ENCODE measurements at places on chromosomes 2 and 18. TPM values are rescaled to one million over a fixed set of nuclear protein-coding genes. Genes with fewer than 3 reads are reported as not detected.

Gene ZEB2
- total RNA-seq: 63.6 TPM

DNA sequence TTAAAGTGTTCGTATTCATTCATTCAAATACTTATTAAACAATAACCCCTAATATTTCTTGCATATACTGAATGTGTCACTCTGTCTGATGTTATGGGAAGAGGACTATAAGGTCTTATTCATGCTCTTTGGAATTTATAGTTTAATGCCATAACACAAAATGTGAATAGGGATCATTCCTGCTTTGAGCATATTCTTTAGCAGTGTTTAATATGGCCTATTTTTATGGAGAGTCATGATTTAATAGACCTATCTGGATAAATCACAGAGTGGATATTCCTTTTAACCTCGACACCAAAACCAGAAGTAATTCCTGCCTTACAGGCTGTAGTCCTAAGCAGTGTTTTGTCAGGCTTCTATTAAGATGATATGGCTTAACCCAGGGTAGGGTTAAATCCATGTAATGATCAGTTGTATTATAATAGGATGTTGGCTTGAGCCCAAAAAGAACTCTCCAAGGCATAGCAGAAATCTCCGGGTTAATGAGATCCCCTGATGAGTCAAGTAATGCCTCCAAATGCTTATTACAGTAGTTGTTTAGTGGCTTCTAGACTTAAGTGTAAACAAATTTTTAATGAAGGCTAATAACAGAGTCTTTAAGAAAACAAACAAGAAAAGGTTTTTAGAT, 54.3 kb downstream of the GULP1 start:
- no peak overlapping the region for H3K4me3 ChIP-seq
- no peaks in the 10 kb centered on the region for H3K36me3 ChIP-seq
- no peaks in the 10 kb centered on the region for H3K27me3 ChIP-seq
- H3K4me1 ChIP-seq: peaks cover 41% of the 10 kb centered on the region

GRCh38 chr2:50645346-50645745, 386.6 kb downstream of the NRXN1 start:
- DNase-seq: no peak
- no peaks in the 10 kb centered on the region for H3K4me1 ChIP-seq
- H3K27ac ChIP-seq: no peak overlapping the region

Gene RAPH1
- 22.6 TPM for total RNA-seq

DNA sequence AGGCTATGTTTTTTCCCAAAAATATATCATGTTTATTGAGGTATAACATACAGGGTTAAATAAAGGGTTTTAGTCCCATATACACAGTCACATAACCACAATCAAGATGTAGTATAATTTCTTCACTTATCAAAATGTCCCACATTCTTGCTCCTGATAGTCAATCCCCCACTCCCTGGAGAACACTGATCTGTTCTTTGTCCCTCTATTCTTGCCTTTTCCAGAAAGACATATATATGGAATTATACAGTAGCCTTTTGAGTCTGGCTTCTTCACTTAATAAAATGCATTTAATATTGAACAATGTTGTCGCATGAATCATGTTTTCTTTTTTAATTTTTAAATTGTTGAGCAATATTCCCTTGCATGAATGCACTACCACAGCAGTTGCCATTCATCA, 1059.7 kb downstream of the TSN start:
- H3K27ac ChIP-seq: no peak overlapping the region
- H3K4me3 ChIP-seq: no peak overlapping the region
- H3K36me3 ChIP-seq: no peaks in the 10 kb centered on the region
- DNase-seq: no peak
